ENCODE measurements at places on chromosomes 5 and 9.

DNA sequence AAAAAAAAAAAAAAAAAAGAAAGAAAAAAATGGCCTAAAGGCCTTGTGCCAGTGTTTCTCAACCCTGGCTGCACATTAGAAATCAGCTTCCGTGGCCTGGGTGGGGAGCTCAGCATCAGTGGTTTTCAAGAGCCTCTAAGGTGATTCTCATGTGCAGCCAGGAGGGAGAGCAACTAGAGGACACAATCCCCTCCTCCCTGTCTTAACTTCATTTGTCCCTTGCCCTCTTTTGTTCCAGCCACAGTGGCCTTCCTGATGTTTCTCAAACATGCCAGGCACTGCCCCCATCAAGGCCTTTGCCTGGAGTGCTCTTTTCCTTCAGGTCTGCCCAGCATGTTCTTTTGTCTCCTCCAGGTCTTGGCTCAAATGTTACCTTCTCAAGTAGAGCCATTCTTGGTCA, 42.4 kb downstream of the HOMER1 start:
- DNase-seq, result no peak

DNA sequence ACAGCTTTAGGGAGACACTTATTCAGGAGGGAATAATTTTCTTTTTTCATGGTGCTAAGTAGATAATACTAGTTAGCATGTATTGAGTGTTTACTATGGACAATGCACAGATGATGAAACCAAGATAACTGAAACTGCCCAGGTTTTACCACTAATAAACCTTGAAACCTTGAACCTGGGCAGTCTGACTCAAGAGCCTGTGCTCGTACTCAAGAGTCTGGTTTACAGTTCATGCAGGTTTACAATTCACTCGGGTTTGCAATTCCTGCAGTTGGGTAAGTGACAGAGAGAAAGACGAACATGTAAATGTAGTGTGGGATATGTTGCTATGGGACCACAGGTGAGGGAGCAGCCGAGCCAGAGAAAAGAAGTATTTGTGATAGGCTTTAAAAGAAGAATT, 28.2 kb downstream of the NUP214 start:
- no peak for DNase-seq

DNA sequence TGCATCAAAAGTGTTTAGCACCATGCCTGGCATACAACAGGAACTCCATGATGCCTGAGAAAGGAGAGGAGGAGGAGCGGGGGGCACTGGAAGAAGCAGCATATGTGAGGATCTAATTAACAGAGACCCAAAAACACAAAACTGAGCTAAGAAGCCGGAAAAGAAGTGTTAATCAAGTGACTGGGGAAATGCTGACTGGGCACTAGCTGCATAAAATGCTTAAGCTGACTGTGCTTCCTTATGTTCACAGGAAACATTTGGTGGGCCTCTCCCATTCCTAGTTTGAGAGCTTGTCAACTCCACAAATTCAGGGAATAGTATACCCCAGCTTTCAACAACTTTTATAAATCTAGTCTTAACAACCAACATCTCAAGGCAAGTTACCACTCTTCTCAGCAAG, 26.6 kb downstream of the DEPDC1B start:
- no peak for DNase-seq

DNA sequence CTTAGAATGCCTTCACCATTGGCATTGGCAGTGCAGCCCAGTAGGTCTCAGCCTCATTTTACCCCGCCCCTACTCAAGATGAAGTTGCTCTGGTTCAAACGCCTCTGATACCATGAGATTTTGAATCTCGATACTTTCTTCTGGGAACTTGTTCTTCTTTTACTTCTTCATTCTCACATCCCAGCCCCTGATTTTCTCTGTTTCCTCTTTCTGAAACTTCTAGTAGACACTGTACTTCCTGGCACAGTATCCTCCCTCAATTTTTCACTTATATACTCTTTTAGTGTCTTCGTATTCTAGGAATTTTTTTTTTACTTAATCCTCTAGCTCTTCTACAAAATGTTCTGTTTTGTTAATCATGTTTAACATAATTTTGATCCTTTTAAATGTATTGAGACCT, 13.1 kb upstream of the ZNF79 start:
- DNase-seq, result no peak

- no peak for DNase-seq
Measured at GRCh38 chr9:98109052-98109451, 10.0 kb downstream of the TRIM14 start.
